ENCODE measurements at places on chromosomes 7 and 10. TPM values are rescaled to one million over a fixed set of nuclear protein-coding genes. Genes with fewer than 3 reads are reported as not detected.
A peak's percentile ranks its signal among the peaks of the same experiment; 100 is the strongest.

DNA sequence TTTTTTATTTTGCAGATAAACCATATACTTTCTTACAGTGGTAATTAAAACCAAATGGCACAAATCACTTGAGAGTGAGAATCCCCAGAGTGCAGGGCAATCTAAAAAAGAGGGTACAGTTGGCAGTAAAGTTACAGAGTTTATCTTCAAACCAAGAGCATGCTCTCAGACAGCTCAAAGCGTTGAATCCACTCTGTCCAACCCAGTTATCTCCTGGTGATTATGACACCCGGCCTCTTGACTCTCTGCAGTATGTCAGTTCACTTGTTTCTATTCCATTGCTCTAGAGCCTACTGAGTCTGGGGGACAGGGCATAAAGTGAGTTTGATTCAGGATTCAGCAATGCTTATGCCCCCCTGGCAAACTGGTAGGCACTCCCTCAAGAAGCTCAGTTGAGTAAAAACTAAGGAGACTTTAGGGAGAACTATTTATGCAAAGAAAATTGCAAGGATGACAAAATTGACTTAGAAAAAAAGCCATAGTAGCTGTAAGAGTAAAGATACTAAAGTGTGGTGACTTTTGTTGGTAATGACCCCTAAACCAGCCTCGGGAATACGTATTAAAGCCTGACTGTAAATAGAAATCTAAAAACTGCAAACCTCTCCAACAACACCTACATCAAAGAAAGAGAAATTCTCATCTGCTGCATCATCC lies 55.5 kb downstream of the COL1A2 start:
- DNase-seq: no peak
- H3K4me3 ChIP-seq: no peak overlapping the region
- no peak overlapping the region for H3K27ac ChIP-seq
- H3K27me3 ChIP-seq: no peaks in the 10 kb centered on the region
- H3K4me1 ChIP-seq: no peaks in the 10 kb centered on the region
- no peaks in the 10 kb centered on the region for H3K36me3 ChIP-seq

- no peaks in the 10 kb centered on the region for H3K36me3 ChIP-seq
- peaks cover 49% of the 10 kb centered on the region for H3K4me1 ChIP-seq
- DNase-seq: no peak
- H3K4me3 ChIP-seq: no peak overlapping the region
- H3K27me3 ChIP-seq: no peaks in the 10 kb centered on the region
- H3K27ac ChIP-seq: no peak overlapping the region
Observed at GRCh38 chr7:141697211-141697871, 4.6 kb downstream of the DENND11 start.

DNA sequence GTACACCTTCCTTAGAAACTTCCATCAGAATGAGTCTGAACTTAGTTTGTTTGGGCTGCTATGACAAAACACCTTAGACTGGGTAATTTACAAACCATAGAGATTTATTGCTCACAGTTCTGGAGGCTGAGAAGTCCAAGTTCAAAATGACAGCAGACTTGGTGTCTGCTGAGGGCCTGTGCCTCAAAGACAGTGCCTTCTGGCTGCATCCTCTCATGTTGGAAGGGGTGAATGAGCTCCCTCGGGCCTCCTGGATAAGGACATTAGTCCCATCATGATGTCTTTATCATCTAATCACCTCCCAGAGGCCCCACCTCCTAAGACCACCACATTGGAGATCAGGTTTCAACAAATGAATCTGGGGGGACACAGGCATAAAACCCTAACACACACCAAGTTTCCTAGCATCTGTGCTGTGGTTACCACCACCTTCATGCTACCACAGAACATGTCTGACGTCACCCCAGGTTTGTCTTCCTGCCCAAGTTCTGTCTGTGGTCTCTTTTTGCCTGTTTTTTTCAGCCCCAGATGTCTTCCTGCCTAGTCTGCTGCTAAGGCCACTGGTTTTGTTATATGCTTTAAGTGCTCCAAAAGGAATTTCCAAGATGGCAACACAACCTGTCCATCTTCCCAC lies 150.9 kb upstream of the COBL start:
- no peak overlapping the region for H3K4me3 ChIP-seq
- peaks cover 6% of the 10 kb centered on the region for H3K27me3 ChIP-seq
- no peaks in the 10 kb centered on the region for H3K4me1 ChIP-seq
- H3K27ac ChIP-seq: no peak overlapping the region
- DNase-seq: no peak

GRCh38 chr10:71513936-71514335 lies 117.2 kb downstream of the CDH23 start:
- H3K36me3 ChIP-seq: no peaks in the 10 kb centered on the region
- no peaks in the 10 kb centered on the region for H3K4me1 ChIP-seq
- no peaks in the 10 kb centered on the region for H3K27me3 ChIP-seq
- no peak overlapping the region for H3K27ac ChIP-seq
- no peak for DNase-seq

GRCh38 chr7:38893061-38893460 lies 15.9 kb downstream of the VPS41 start:
- H3K4me1 ChIP-seq: no peaks in the 10 kb centered on the region
- no peaks in the 10 kb centered on the region for H3K27me3 ChIP-seq
- DNase-seq: no peak
- no peak overlapping the region for H3K4me3 ChIP-seq
- no peaks in the 10 kb centered on the region for H3K36me3 ChIP-seq

GRCh38 chr7:11557627-11558026 lies 274.4 kb downstream of the THSD7A start:
- DNase-seq: no peak
- no peak overlapping the region for H3K27ac ChIP-seq
- H3K4me3 ChIP-seq: no peak overlapping the region
- no peaks in the 10 kb centered on the region for H3K4me1 ChIP-seq
- no peaks in the 10 kb centered on the region for H3K36me3 ChIP-seq
- H3K27me3 ChIP-seq: no peaks in the 10 kb centered on the region

DNA sequence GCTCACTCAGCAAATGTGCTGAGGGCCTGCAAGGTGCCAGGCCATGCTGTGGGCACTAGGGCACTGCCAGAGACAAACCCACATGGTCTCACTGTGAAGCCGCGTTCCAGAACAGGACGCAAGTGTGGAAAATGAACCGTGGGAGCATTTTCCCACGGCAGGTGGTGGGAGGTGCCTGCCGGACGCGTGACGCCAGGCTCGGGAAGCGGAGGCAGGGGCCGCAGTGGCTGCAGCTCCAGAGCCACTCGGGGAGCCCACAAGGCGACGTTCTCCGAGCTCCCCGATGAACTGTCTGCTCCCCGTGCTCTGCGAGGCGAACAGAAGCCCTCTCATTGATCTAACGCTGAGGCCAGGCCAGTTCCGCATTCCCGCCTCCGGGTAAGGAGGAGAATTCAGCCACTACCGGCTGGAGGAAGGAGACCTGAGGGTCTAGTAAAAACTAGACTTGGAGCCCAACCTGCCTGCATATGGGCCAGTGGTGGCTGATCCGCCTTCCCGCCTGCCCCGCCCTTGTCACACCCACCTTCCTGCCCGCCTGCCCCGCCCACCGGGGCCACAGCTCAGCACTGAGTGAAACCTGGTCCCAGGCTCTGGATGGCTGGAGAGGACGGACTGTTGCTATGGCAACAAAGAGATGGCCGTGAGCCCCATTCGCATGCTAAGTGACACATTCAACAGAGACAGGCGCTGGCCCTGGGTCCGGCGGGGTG lies 13.1 kb downstream of the ADGRA1 start:
- H3K36me3 ChIP-seq: no peaks in the 10 kb centered on the region
- no peak for DNase-seq
- no peak overlapping the region for H3K27ac ChIP-seq
- H3K4me1 ChIP-seq: no peaks in the 10 kb centered on the region
- H3K27me3 ChIP-seq: no peaks in the 10 kb centered on the region
- no peak overlapping the region for H3K4me3 ChIP-seq

DNA sequence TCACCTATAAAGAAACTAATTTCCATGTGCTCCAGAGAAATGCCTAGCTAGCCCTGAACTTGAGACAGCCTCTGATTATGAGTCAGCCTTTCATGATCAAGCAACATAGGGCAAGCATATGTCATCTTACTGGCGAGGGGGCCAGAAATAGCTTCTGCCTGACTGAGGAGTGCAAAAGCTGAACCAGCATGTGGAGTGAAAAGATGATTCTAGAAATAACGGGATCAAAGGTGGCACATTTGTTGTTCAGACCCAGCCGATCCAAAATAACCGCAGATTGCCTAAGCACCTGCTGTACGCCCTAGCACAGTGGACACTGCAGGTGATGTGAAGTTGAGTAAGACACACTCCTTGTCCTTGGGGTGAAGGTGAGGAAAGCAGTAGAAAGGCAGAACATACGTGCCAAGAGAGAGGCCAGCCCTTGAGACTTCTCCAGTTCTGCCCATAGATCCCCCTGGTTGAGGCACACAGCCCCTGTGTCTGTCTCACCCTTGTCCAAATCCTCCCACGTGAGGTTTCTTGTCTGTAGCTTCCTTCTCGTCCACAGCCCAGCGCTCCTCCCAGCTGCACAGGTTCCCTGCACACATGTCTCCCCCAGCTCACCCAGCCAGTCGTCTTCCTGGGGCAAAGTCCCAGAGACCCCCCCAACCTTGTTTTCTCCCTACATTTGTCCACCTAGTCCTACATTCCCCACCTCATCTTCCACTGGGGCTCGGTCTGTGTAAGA lies 2.8 kb upstream of the BCL7B start:
- no peaks in the 10 kb centered on the region for H3K36me3 ChIP-seq
- H3K27ac ChIP-seq: no peak overlapping the region
- no peak overlapping the region for H3K4me3 ChIP-seq
- no peak for DNase-seq

- no peak for DNase-seq
- H3K27me3 ChIP-seq: no peaks in the 10 kb centered on the region
- no peak overlapping the region for H3K27ac ChIP-seq
- peaks cover 21% of the 10 kb centered on the region for H3K4me1 ChIP-seq
Observed at GRCh38 chr7:18494821-18495408, 634 bp upstream of the HDAC9 start.

DNA sequence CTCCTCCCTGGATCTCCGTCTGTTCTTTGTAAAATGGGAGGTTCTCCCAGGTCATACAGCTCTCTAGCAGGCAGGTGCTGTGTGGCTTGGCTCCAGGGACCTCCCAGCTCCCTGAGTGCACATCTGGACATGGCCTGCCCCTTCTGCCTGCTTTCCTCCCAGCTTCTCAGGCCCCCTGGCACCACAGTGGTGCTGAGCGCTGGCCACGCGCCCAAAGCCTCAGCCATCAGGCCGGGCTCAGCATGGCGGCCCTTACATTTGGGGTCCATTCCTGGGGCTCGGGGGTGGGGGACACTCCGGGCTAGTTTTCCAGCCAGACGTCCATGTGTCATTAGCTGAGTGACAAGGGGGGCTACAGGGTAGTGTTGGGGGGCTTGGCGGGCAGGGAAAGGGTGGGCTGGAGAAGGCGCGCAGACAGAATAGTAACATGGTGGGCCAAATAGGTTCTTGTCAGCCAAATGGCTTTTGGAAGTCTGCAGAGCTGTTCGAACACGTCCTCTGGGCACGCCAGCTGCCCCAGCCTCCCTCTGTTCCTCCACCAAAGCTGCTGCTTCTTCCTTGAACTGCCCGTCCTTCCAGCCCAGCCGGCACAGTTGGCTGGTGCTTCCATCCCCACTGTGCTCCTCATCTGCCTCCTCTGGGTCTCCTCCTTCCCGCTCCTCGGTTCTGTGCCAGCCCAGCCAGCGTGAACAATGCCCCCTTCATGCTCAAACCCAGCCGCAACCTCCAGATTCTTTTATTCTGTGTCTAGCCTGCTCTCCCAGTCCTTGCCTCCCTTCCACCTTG lies 65.9 kb downstream of the GOLGA7B start:
- H3K36me3 ChIP-seq: no peaks in the 10 kb centered on the region
- H3K27me3 ChIP-seq: no peaks in the 10 kb centered on the region
- no peak overlapping the region for H3K27ac ChIP-seq

DNA sequence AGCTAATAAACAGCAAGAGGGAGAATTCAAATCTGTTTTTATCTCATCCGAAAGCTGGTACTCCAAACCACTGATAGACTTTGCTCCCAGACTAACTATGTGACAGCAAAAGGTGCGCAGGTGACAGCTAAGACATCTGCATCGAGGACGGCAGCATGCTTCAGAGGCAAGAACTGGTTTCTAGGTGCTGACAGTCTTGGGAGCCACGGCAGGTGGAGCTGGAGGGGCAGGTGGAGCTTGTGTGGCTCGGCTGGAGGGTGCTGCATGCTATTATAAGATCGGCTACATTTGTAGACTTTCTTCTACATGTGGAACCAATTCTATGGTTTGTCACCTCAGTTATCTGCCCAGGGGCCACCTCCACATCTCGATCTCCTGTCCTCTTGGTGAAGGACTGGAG lies 21.8 kb upstream of the MMP21 start:
- no peak overlapping the region for H3K27ac ChIP-seq
- no peak for DNase-seq
- no peaks in the 10 kb centered on the region for H3K4me1 ChIP-seq
- H3K36me3 ChIP-seq: no peaks in the 10 kb centered on the region
- no peaks in the 10 kb centered on the region for H3K27me3 ChIP-seq
- H3K4me3 ChIP-seq: no peak overlapping the region

GRCh38 chr7:73891178-73891885 lies 30.4 kb downstream of the TMEM270 start:
- peaks cover 16% of the 10 kb centered on the region for H3K4me1 ChIP-seq
- H3K4me3 ChIP-seq: no peak overlapping the region
- H3K36me3 ChIP-seq: no peaks in the 10 kb centered on the region
- no peaks in the 10 kb centered on the region for H3K27me3 ChIP-seq
- peak overlapping the region; percentile 5 for H3K27ac ChIP-seq

Gene TAS2R39
- not detected for total RNA-seq

Gene CPN1
- not detected for total RNA-seq

Gene GRM8
- total RNA-seq: 1.5 TPM

Gene TMEM176A
- total RNA-seq: 36.9 TPM

Gene BBIP1
- 25.2 TPM for total RNA-seq

Gene ITGA8
- 5.5 TPM for total RNA-seq

Gene GRM3
- total RNA-seq: not detected
